Stromal cell of bone marrow (primary cell): ENCODE measurements at places on chromosomes 1 and 21.
A peak's percentile ranks its signal among the peaks of the same experiment; 100 is the strongest.

DNA sequence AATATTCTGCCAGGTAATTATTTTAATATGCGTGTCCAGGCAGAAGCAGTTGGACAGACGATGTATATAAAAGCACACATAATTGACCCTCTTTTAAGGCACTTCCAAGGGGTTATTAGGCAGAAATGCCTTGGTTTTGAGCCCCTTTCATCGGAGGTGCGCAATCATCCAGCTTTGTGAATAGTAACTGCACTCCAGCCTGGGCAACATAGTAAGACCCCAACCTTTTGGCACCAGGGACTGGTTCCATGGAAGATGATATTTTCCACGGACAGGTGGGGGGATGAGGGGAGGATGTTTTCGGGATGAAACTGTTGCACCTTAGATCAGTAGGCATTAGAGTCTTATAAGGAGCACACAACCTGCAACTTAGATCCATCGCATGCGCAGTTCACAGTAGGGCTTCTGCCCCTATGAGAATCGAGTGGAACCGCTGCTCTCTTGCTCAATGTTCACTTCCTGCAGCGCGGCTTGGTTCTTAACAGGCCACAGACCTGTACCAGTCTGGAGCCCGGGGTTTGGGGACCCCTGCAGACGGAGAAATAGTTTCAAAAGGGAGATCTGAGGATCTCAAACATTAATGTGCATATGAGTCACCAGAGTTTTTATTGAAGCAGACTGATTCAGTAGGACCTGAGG, 1.8 kb upstream of the MCOLN2 start:
- no peak for DNase-seq

DNA sequence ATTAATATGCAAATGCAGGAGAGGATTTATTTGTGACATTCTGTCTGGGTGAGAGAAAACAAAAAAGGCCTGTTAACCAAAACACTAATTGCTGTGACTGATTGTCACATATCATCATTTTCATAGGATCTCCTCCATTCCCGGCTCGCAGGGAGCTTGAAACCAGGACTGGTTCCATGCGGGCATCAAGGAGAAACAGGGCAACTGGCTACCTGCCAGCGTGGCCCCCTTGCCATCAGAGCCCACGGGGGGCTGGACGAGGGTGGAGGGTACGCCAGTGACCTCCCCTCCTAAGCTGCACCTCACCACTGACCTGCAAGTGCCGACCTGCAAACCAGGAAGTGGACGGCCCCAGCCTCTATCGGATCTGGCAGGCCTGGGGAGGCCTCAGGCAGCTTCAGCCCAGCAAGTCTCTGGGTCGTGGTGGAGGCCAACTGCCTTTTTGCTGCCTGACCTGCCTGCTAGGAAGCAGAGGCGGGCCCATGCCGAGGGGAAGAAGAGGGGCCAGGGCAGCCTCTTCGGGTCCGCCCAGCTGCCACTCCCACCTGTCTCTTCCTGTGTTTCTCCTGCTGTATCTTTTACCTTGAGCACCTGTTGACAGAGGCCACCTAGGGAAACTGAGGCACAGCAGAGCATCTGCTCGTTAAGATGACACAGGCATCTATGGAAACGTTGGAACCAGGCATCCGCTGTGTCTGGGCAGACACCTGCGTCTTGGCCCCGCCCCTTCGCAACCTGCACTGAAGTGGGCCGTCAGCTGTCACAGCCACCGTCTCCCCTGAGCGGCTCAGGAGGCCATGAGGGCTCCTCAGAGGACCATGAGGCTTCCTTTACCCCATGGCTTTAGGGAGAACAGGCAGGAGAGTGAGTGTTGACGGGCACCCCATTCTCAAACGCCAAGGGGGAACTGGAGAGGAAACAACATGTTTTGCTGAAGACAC, 74.8 kb downstream of the CASZ1 start:
- DNase-seq, result no peak

DNA sequence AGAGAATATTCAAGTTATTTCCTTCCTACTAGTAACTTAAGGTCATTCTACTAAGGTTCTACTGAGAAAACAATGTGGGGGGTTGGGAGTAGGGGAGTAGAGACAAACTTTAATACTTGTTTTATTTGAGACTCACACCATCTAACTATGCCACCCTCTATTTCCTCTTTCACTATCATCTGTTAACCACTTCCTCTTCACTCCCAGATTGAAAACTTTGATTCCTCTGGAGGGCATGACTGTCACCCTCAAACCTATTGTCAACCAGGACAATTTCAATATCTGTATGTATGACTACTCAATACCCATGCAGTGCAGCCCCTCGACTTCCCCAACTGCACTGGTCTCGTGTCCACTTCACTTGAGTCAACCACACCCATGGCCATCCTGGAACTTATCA, 165.6 kb upstream of the POGK start:
- no peak for DNase-seq

DNA sequence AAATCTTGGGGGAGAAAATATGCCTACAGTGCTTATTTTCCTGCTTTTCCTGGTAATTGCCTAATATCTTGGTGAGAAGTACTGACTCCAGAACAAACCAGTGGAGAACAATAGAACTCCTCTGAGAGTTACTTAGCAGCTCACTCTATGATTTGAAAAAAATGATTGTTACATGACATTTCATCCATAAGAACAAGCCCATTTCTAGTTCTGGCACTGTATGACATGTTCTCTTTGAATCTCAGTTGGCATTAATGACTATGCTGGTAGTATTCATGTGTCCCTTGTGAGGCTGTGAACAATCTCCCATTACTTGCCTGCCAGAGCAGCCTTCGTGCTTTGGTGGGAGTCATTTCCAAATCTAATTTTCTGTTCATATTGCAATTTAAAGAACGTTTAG, 58.0 kb downstream of the CLIC4 start:
- DNase-seq, result peak; percentile 23

GRCh38 chr1:108670131-108670773, 9.4 kb upstream of the HENMT1 start:
- DNase-seq, result no peak

DNA sequence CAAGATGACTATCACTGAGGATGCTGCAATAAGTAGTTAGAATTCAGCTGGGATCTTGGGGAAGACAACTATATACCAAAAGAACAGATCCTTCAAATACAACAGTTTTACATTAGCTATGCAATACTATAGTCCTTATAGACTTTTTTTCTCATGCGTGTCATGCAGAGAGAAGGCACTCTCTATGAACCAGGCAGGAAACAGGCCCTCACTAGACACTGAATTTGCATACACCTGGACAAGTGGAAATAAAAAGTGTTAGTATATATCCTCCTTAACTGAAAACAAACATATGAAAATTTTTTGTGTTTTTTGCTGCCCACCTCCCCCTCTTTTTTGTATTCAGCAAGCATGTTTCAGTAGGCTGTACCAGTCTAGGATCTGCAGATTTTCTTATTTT, 29.9 kb downstream of the TMCO1 start:
- no peak for DNase-seq

DNA sequence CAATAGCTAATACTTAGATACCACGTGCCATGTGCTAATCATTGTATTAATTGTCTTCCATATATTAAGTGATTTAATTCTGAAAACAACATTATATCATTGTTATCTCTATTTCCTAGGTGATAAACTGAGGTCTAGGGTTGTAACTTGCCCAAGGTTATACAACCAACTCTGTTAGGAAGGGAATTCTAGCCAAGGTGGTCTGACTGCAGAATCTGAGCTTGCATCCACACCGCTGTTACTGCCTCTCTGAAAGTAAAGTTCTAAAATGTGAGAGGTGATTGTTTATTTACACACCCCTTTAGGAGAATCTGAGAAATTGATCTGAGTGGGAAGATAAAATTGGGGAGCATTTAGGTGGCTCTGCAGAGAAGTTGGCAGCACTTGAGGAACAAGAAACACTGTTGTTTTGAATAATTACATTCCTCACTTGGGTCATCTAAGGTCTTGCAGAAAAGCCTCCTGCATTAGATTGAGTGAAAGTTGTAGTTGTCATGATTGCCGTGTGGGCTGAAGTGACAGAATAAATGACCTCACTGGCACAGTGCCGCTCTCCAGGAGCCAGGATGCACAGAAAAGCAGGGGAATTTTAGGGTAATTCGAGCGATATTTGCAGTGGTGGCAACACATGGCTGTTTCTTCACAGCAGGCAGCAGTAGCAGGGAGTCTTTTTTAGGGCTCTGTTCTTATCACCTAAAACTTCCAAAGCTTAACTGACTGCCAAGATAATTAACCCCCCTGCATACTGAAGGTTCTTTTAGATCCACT, 121.7 kb downstream of the ADGRL4 start:
- DNase-seq, result no peak

GRCh38 chr1:6872573-6873261, 87.5 kb downstream of the CAMTA1 start:
- DNase-seq, result no peak

DNA sequence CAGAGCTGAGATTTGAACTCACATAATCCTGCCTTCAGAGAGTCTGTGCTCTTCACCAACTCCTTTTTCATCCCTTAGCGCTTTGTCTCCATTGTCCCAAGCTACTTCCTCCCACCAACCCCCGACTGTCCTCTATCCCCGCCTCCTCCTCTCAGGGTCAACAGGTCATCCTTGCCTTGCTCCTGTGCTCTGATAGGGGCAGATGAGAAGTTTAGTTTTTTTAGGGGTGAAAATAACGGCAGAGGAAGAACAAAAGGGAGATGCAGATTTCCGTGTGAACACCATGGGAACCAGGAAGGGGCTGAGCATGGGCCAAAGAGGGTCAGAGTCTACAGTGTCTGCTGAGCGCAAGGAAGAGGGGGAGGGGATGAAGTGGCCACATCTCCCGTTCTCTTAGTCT, 31.9 kb downstream of the GLUL start:
- DNase-seq, result no peak

DNA sequence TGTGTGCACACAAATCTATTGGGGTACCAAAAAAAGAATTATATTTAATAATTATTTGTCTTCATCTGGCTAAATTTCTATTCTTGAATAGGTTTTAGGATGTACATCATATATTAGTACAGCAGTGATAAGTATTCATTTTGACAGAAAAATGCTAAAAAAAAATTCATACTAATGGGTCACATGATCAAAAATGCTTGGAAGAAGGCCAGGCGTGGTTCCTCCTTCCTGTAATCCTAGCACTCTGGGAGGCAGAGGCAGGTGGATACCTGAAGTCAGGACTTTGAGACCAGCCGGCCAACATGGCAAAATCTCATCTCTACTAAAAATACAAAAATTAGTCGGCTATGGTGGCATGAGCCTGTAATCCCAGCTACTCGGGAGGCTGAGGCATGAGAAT, 26.9 kb upstream of the PTGFRN start:
- no peak for DNase-seq

DNA sequence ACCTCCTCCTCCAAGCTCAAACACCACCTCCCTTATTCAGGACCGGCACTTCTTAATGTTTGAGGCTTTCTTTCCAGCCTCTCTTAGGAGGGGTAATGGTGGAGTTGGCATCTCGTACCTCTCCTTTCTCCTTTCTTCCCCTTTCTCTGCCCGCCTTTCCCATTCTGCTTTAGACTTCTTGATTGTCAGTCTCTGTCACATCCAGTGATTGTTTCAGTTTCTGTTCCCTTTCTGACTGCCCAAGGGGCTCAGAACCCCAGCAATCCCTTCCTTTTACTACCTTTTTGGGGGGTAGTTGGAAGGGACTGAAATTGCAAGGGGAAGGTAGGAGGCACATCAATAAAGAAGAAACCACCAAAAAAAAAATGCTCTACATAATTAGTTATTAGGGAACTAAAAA, 5.6 kb downstream of the ELK4 start:
- no peak for DNase-seq

DNA sequence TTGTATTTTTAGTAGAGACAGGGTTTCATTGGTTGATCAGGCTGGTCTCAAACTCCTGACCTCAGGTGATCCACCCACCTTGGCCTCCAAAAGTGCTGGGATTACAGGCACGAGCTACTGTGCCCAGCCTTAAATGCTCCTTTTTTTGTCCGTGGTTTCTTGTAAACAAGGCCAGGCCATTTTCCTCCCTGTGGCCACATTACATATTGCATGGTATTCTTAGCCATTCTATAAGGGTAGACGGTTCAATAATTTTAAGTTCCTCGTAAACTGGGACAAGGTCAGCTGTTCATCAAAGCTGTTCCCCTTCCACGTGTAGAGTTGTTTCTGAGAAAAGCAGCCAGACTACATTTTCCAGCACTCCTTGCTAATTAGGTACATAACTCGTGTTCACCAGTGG, 10.3 kb upstream of the LUZP1 start:
- no peak for DNase-seq

GRCh38 chr1:72366466-72366865, 84.1 kb upstream of the NEGR1 start:
- no peak for DNase-seq

DNA sequence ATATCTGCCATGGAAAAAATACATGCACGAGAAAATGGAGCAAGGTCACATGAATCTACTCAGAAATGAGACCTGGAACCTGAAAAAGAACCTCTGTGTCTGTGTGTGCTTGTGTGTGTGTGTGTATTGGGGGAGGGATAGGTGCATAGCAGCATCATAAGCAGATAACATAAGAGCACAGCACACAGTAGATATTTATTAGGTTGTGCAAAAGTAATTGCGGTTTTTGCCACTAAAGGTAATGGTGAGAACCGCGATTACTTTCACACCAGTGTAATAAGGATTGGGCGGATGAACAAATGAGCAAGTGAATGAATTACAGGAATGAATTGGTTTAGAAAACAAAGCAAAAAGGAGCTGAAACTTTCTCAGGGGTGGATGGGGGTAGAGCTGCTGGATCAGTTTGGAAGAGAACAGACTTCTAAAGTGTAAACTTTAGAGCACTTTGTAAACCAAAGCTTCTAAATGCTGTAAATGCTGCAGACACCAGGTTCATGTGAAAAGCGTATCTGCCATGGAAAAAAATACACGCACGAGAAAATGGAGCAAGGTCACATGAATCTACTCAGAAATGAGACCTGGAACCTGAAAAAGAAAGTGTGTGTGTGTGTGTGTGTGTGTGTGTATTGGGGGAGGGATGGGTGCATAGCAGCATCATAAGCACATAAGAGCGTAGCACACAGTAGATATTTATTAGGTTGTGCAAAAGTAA, 156.9 kb downstream of the TOMM20 start:
- no peak for DNase-seq

GRCh38 chr1:42833981-42834380, 12.4 kb upstream of the ZNF691 start:
- DNase-seq, result no peak

- DNase-seq, result no peak
Observed at GRCh38 chr1:175774921-175775320, 31.5 kb upstream of the TNR start.

DNA sequence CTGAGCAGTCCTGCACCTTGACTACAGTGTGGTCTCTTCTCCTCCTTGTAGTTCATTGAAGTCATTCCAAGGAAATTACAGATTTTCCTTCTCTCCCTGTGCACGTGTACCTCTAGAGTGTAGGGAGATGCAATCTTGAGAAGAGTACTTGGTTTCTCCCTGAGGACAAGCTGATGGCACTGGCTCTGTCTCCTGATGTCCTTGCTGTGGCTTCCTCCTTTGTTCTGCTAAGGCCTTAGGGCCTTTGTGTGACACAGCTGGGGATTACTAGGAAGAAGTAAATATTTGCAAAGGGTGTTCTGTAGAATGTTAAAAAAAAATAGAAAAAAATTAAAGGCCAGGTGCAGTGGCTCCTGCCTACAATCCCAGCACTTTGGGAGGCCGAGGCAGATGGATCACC, 66.2 kb upstream of the APOBEC4 start:
- no peak for DNase-seq

GRCh38 chr1:213693864-213694263, 293.9 kb upstream of the PROX1 start:
- no peak for DNase-seq
